Activated T-helper 1 cell treated with anti-CD3 and anti-CD28 coated beads, Interleukin-12 subunit alpha, Interleukin-12 subunit beta, Interleukin-2, Interleukin-4 antibody, amounts not matched to agents 30 ng/mL and 10 ng/mL and 1 ng/mL, durations not matched to agents 14 hours and 24 hours and 36 hours (primary cell): ENCODE measurements at places on chromosomes 4 and X. TPM values are rescaled to one million over a fixed set of nuclear protein-coding genes. Genes with fewer than 3 reads are reported as not detected.

ANKRD50 gene
- 0.03 and 0.12 TPM in 2 replicates for total RNA-seq

TSPAN5 gene
- 34.1 and 35.5 TPM in 2 replicates for total RNA-seq

TEX11 gene
- total RNA-seq: 0.12 TPM in 1 of 2 replicates, not detected in the other

SPANXC gene
- not detected in 2 replicates for total RNA-seq

SFRP2 gene
- not detected in 2 replicates for total RNA-seq

- no peak for DNase-seq
These were observed 54.9 kb downstream of the MAP7D2 start for GRCh38 chrX:20061855-20062254.

GRCh38 chr4:182427554-182427953 is 184.4 kb downstream of the TENM3 start:
- DNase-seq: no peak

DNA sequence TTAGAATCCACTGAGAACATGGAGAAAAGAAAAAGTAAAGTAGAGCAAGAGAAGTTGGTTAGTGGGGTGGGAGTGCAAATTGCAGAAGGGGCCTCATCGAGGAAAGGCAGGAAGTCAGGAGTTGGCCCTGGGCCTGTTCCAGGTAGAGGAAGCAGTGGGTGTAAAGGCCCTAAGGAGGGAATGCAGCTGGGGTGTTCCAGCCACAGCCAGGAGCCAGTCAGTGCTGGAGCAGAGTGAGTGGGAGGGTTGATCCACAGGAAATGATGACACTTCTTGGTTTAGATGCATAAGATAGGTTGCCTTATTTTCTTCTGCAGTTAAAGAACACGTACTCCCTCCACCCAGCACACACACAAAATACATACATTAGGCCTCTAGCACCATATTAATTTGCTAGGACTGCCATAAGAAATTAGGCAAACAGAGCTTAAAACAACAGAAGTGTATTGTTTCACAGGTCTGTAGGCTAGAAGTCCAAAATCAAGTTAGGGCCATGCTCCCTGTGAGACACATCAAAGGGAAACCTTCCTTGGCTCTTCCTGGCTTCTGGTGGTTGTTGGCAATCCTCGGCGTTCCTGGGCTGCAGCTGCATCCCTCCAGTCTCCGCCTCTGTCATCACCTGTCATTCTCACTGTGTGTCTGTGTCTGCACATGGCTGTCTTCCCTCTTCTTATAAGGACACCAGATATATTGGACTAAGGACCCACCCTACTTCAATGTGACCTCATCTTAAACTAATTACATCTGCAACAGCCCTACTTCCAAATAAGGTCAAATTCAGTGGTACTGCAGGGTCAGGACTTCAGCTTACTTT is 205.9 kb downstream of the AASDH start:
- peak; percentile 4 for DNase-seq

- no peak for DNase-seq
These were observed 81.7 kb upstream of the STOX2 start for GRCh38 chr4:183823434-183823833.

DNA sequence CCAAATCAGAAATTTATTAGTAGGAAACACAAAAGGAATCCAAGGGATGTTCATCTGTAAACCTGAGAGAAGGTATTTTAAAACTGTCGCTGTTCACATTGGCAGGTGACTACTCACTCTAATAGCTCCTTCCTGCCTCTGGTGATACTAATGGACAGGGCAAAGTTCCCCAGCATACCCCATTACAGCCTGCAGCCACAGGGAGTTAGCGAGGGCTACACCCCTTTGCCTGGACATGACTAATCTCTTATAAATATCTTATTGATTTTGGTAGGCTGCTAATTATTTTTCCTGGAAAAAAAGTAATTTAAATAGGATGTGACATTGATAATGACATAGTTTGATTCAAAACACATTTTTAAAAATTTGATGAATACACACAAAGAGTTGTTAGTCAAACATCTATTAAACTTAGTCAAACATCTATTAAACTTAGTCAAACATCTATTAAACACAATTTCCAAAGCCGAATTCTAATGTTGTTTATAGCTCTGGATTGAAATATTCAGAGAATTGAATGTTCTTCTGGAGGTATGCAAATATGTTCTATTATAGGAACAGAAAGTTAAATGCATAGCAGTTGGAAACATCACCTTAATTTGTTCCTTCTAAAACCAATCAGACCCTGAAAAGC is 83.0 kb upstream of the CBR4 start:
- DNase-seq: no peak

DNA sequence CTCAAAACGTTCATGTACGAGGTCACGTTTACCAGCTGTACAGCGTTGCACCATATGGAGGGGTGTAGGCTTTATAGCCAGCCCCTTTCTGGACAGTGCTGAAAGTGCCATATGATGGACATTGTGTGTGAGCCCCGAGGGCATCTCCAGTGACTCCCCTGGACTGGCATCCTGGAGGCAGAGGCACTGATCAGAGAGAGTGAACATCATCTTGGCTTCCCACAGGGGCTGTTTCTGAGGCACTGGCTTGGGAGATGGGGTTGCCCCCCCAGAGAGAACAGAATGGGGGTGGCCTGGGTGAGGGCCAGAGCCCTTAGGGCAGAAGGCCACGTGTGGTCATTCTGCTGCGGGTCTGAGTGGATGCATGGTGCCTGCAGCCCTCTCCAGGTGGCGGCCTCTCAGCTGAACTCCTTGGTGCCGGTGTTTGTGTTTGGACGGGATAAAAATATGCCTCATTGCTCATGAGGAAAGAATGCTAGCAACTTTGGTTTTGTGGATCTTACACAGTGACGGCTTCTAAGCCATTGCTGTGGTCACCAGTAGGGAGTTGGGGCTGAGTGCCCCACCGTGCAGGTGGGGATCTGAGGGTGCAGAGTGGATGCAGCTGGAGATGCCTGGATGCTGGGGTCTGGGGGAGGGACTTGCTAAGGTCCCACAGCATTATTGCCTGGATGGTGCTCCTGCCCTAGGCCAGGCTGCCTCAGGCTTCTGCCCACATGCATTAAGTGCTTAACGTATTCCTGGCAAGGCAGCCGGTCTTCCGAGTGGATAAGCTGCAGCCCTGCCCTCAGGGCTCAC is 3.4 kb downstream of the WFS1 start:
- DNase-seq: no peak
